Neural crest cell (in vitro differentiated cells): ENCODE measurements at places on chromosomes 13 and 19. TPM values are rescaled to one million over a fixed set of nuclear protein-coding genes. Genes with fewer than 3 reads are reported as not detected.
A peak's percentile ranks its signal among the peaks of the same experiment; 100 is the strongest.

DNA sequence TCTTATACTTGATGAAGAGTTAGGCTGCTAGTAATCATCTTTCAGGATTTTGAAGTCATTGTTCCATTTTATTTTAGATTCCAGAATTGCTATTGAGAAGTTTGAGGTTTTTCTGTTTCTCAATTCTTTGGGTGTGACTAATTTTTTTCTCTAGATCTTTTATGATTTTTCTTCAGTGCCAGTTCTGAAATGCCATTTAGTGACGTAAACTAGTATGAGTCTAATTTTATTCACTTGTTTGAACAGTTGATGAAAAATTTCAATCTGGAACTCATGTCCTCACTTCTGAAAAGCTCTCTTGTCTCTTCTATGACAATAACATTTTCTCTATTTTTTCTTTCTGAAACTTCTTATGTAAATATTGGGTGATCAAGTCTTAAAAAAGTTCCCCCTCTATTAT is 188.5 kb upstream of the HTR2A start:
- no peak for DNase-seq

CYP4F11 gene
- total RNA-seq = not detected in 2 replicates

DNA sequence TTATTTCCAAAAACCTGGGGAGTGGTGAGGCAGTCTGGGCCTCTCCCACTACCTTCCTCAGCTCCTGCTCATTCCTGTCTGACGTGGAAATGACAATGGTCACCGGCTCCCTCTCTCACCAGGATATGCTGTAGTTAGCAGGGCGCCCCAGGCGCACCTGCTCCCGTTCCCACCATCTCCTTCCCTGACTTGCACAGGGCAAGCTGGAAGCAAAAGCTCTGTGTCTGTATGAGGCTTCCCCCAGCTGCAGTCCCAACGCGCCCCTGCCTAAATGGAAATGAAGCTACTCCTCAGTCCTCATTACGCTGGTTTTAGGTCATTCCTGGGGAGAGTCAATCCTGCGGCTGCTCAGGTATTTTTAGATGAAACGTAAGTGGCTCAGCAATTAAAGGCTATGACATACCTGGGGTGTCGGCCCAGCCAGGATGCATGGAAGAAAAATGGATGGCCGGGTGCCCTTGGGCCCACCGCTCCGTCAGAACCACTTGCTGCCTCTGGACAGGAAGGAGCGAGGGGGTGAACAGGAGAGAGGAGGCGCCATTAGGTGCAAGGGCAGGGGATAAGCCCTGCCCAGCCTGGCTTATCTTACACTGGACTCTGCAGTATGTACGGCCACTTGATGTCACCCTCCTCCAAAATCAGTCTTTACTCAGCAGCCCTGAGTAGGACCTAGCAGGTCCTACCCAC is 32.4 kb downstream of the DHRS12 start:
- no peak for DNase-seq

DNA sequence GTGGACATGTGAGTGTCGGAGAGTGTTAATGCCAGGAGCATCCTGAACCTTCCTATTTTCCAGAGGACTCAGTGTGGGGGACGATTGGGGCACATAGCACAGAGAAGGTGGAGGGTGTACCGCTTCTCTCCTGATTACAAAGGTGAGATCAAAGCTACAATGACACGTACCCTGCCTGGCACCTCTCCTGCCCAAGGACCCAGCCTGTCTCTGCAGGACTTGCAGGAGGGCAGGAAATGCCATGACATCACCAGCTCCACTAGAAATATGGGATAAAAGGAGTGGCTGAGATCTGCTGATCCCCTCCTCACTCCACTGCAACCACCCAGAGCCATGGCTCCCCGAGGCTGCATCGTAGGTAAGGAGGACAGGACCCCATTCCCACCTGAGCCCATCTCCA is at the start of gene IGFL1:
IGFL1 (plus strand) TSS at position 301 of the 400 bp plus-strand sequence; CDS start at position 334, 33 bp downstream.
- no peak for DNase-seq

GRCh38 chr13:29483211-29483610 is 112.3 kb downstream of the SLC7A1 start:
- DNase-seq = no peak

GRCh38 chr19:54029930-54030490 is 33.7 kb downstream of the VSTM1 start:
- peak; percentile 73 for DNase-seq

ZNF566 gene
- total RNA-seq = 20.8 and 26.9 TPM in 2 replicates

GRCh38 chr19:55424518-55424917 is 16.9 kb upstream of the UBE2S start:
- no peak for DNase-seq

GRCh38 chr19:24062190-24062589 is 24.8 kb upstream of the ZNF254 start:
- no peak for DNase-seq

DNA sequence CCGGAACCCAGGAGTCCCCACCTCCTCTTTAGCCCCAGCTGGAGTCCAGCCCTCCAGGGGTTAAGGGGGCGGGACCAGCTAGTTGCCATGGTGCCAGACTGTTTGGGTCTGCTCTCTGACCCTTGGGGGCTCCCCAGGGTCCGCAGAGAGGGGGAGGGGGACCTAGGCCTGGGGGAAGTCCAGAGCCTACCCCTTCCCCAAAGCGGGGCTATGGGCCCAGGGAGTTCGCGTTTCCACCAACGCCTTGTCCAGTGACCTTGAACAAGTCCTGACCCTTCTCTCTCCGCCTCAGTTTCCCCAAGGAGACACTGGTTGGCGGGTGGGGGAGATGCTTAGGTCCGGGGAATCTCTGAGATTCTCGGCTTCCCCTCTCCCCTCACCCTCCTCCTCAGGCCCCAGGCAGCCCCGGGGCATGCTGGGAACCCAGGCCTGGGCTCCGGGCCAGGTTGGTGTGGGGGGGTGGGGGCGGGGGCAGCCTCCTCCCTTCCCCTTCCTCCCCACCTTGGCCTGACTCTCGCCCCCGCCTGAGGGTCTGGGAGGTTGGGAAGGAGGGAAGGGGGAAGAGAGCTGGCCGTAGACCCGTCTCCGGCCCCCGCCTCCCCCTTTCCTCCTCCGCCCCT is 2.6 kb upstream of the SPACA6 start:
- DNase-seq = no peak

CERS1 gene
- total RNA-seq = 27.7 and 29.8 TPM in 2 replicates

- no peak for DNase-seq
Measured at GRCh38 chr19:49806620-49806959, 6.5 kb downstream of the FUZ start.

DNA sequence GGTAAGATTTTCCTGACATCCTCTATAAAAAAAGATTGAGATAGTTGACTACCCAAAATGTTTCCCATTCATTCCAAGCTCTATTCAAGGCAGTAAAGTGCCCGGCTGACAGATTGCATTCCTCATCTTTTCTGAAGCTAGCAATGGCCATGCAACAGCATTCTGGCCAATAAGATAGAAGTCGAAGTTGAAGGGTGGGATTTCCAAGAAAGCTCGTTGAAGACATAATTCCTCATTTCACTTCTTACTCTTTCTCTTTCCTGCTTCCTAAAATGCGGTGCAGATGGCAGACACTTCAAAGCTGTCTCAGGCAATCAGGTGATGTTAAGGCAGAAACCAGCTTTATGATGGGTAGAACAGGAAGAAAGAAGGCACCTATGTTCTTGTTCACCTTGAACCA is 13.4 kb upstream of the ALOX5AP start:
- DNase-seq = no peak

DNA sequence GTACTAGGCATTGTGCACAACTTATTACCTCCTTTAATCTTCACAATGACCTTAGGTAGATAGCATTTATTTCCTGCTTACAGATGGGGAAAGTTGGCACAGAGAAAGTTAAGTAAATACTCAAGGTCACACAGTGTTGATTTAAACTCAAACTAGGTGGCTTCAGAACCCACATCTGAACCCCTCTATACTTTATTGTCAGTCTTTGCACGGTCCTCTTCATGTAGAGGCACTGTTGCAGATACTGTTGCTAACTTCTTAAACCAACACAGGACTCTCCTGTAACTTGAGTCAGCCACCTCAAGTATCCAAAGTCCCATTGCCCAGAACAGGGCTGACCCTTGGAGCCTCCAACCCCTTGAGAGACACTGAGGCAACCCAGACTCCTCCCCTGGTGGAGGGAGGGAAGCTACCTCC is 48.8 kb downstream of the FRY start:
- DNase-seq = no peak
